ENCODE measurements at places on chromosomes 3 and 15.

- no peak for DNase-seq
Observed at GRCh38 chr3:49658711-49659110, 15.4 kb upstream of the APEH start.

DNA sequence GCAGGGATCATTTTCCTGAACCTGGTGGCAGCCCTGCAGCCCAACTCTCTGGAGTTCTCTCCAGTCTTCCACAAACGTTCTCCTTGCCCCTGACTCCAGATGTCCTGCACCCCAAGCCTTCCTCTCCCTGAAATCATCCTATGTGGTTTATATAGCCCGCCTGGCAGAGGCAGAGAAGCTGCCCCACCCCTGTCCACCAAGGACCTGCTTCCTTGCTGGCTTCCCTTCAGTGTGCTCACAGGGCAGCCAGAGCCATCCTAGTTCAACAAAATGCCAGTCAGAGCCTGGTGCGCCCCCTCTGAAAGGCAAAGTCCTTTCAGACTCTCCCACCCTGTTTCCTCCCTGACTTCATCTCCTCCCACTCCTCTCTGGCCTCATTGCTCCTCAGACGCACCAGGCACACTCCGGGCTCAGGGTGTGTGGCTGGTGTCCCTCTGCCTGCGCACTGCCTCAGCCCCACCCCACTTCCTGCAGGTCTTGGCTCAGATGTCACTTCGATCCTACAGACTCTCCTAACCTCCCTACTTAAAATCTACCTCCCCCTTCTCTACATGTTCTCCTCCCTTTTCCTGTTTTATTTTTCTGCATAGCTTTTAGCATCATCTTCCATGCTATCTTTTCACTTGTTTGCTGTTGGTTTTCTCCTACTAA, 5.9 kb downstream of the KBTBD13 start:
- no peak for DNase-seq

GRCh38 chr3:55731741-55732140, 244.6 kb upstream of the WNT5A start:
- no peak for DNase-seq

DNA sequence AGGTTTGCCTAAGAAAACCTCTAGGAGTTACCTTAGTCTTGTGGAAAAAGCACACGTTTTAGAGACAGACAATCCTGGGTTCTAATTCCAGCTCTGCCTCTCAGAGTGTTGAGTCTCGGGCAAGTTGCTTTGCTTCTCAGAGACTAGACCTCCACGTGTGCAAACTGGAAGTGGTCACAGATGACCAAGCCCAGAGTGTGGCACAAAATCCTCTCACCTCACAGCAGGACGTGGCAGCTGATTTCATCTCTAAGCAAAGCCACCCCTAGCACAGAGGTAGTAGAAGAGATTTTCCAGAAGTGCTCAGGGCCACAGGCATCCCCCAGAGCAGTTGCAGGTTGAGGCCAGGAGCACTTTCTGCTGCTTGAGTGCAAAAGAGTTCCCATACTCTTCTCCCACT, 79.2 kb downstream of the CD47 start:
- DNase-seq: no peak

Measured in astrocyte of the cerebellum (primary cell).